ENCODE measurements at places on chromosomes 16 and 17.
A peak's percentile ranks its signal among the peaks of the same experiment; 100 is the strongest.

DNA sequence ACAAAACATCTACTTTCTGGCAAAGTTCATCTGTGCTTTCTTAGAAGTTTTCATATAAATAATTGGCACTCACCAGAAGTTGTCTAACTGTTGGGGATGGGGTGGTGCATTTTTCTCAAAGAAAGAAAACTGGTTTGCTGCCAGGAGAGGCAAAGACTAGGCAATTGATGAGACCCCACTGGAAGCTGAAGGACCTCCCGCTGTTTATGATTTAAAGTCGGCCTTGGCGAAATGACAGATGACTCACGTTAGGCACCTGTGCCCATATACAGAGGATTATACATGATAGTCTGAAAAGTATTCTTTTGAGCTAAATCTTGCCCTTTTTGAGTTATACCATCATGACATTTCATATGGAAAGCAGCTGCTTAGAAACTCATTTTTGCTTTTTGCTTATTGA, 193.0 kb upstream of the ZFHX3 start:
- DNase-seq, result no peak

GRCh38 chr17:72128039-72128438, 7.2 kb downstream of the SOX9 start:
- no peak for DNase-seq

- no peak for DNase-seq
Observed at GRCh38 chr17:46795379-46795952, 23.0 kb downstream of the WNT3 start.

DNA sequence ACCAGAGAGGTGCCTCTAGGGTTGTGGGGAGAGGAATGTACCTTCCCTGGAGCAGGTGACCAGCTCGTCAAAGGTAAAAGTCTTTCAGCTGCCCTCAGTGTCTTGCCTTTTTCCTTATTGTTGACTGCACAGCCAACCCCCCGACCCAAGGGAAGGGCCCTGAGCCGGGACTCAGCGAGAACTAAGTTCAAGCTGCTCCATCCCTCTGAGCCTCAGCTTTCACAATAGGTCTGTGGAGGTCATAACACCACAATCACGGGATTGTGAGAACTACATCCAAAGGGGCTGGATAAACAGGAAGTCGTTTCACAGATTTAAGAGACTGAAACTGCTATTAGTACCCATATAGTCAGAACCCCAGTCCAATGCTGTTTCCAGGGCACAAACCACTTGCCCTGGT, 2.6 kb upstream of the KRT36 start:
- DNase-seq, result no peak

- DNase-seq, result peak; percentile 65
Observed at GRCh38 chr16:81779536-81780320, 637 bp downstream of the PLCG2 start.

- no peak for DNase-seq
Observed at GRCh38 chr17:36066365-36066985, 2.4 kb downstream of the CCL18 start.

- no peak for DNase-seq
Observed at GRCh38 chr17:74599448-74599939, 7.4 kb upstream of the CD300LD start.

DNA sequence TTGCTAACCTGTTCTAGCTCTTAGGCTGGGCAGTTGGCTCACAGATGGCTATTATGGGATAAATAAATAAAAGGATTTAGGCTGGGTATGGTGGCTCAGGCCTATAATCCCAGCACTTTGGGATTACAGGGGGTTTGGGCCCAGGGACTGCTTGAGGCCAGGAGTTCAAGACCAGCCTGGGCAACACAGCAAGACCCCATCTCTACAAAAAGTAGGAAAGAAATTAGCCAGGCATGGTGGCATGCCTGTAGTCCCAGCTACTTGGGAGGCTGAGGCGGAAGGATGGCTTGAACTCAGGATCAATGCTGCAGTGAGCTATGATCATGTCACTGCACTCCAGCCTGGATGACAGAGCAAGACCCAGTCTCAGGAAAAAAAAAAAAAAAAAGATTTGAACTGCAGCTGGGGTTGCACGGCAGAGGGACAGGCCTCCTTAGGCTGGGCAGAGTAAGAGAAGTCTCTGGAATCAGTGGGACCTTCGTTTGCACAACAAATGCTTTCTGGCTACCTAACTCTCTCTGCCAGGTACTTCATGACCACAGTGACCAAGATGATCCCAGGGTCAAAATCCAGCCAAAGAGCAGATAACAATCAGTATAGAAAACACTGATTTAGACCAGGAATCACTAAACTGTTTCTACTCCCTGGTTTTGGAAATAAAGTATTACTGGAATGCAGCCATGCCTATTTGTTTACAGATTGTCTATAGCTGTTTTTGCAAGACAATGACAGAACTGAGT, 6.8 kb downstream of the RUSF1 start:
- DNase-seq, result no peak

DNA sequence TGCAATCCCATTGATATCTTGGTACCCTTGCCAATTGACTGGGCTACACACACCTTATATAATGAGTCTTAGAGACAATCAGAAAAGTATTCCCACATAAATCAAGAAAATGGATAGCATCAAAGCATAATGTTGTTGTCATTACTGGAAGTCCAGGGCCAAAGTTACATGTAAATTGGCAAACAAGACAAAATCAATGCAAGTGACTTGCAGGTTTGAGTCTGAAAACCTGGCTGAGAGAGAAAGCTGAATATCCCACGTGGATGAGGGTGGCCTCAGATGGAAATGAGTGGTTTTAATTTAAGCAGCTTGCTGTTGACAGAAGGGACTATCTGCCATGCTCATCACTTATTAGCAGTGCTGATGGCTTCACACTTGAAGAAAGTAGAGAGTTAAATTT, 324.0 kb upstream of the MON1B start:
- DNase-seq, result no peak

GRCh38 chr17:36008998-36009665, 7.8 kb upstream of the CCL15 start:
- DNase-seq, result no peak

- DNase-seq, result no peak
Observed at GRCh38 chr16:50509521-50510341, 38.5 kb upstream of the NKD1 start.

DNA sequence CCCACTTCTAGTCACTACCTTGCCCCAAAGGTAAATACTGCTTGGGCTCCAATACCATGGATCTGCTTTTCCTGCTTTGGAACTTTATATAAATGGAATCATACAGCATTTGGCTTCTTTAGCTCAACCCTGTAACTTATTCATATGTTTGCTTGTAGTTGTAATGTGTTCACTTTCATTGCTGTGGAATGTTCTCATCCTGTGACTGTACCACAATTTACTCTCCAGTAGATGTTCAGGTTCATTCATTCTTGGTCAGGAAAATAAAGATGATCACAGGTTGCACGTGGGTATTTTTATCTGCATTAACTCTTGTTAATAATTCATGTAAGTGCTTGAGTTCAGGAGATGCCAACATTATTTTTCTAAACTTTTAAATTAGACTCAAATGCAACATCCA, 6.7 kb upstream of the BEAN1 start:
- DNase-seq, result no peak

DNA sequence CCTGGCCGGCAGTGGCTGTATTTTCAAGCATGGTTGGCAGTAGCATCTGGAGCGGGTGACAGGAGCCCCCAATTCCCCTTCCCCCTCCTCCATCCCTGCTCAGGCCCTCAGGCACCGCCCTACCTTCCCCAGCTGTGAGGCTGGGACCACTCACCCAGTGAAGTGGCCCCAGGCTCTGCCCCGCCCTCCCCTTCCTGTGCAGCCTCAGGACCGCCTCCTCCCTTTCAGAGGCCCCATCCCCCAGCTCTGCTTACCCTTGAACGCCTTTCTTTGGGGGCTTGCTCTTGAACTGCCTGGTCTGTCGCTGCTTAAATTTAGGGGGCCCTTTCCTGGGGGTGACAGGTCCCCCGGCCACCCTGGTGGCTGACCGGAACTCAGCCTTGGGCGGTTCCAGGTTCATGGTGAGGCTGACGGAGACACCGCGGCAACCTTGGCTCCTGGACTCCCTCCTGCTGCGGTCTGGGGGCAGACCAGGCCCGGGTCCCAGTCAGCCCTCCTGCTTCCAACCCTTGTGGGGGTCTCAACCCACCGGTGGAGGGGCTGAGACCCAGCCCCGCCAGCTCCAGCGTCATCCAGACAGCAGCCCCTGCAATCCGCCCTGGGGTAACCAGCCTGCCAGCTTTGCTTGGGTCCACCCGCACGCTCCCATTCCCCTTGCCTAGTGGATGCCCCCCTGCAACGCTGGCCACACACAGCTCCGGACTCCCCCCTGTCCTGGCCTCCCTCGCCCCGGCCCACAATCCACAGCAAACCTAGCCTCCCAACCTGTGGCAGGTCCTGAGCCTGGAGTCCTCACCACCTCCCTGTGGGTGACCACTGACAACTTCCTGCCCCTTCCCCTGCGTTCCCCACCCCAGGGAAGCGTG, 3.2 kb downstream of the PDE6G start:
- peak; percentile 59 for DNase-seq

GRCh38 chr16:28591355-28591754, 5.5 kb downstream of the SULT1A2 start:
- DNase-seq, result no peak

DNA sequence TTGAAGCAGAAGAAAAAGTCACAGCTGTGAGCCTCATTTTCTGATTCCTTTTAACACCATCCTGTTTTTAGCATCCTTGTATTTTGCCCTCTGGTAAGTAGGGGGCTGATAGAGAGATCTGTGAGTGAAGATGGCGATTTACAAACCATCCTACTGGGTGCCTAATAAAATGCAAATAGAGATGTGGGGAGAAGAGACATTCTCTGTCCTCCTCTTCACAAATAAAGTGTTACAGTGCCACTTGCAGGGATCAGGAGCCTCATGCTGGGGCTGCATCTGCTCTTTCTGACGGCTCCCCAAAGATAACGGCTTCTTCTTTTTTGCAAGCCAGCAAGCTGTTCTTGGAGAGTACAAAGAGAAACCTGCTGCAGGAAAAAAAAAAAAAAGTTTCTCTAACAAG, 418.6 kb downstream of the TOX3 start:
- DNase-seq, result no peak

- DNase-seq, result no peak
Observed at GRCh38 chr16:58970775-58971174, 236.7 kb upstream of the GOT2 start.

DNA sequence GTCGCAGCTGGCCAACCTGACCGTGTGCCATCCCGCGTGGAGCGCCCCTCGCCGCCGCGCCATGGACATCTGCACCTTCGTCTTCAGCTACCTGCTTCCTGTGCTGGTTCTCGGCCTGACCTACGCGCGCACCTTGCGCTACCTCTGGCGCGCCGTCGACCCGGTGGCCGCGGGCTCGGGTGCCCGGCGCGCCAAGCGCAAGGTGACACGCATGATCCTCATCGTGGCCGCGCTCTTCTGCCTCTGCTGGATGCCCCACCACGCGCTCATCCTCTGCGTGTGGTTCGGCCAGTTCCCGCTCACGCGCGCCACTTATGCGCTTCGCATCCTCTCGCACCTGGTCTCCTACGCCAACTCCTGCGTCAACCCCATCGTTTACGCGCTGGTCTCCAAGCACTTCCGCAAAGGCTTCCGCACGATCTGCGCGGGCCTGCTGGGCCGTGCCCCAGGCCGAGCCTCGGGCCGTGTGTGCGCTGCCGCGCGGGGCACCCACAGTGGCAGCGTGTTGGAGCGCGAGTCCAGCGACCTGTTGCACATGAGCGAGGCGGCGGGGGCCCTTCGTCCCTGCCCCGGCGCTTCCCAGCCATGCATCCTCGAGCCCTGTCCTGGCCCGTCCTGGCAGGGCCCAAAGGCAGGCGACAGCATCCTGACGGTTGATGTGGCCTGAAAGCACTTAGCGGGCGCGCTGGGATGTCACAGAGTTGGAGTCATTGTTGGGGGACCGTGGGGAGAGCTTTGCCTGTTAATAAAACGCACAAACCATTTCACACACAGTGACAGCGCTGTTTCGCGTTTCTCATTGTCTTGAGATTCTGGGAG, 2.0 kb upstream of the ZACN start:
- DNase-seq, result peak; percentile 56

GRCh38 chr17:77485089-77485833, 344.5 kb downstream of the SEC14L1 start:
- no peak for DNase-seq

GRCh38 chr17:2703606-2704005, 8.0 kb downstream of the CLUH start:
- no peak for DNase-seq

GRCh38 chr17:75272848-75273184, 1.8 kb upstream of the MIF4GD start:
- no peak for DNase-seq

DNA sequence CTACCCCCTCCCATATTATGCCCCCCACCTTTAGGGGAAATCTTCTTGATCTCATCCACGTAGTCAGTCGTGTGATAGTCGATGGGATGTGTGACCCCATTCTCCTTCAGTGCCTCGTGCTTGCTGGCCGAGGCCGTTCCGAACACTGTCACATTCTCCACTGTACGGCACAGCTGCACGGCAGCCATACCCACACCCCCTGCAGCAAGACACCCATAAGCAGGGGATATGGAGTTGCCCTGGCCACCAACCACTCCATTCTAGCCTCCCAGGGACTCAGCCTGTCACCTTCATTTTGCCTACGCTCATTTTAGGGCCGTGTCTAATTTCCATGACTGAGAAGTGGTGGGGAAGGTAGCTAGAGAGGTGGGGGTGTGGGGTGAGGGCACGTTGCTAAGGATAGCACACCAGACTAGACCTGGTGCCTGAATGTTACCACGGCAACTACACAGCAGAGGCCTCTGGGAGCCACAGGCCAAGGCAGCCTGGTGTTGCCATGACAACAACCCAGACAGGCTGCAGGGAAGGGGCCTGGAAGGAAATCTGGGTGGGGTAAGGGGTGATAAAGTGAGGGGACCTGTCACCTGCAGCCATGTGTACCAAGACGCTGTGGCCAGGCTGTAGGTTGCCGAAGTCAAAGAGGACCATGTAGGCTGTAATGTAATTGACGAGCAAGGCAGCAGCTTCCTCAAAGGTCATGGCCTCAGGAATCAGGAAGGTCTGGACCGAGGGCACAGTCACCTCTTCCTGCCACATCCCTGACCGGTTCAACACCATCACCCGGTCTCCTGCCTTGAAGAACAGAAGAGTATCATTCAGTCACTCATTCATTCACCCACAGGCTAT, 4.0 kb downstream of the VAT1 start:
- no peak for DNase-seq

DNA sequence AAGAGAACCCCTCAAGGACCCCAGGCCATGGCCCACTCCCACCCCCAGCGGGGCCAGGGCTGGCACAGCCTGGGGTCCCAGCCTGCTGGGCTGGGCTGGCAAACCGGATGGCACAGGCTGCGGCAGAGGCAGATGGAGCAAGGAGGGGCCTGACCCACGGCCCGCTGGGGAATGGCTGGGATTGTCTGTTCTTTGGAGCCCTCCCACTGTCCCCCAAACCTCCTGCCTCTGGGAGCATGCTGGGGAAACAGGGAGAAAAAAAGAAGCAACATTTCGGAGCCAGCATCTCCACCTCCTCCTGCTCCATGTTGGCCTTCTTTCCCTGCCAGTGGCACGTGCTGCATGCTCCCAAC, 37.1 kb upstream of the LHX1 start:
- no peak for DNase-seq
